ENCODE measurements at places on chromosomes 5 and 9. TPM values are rescaled to one million over a fixed set of nuclear protein-coding genes. Genes with fewer than 3 reads are reported as not detected.

DNA sequence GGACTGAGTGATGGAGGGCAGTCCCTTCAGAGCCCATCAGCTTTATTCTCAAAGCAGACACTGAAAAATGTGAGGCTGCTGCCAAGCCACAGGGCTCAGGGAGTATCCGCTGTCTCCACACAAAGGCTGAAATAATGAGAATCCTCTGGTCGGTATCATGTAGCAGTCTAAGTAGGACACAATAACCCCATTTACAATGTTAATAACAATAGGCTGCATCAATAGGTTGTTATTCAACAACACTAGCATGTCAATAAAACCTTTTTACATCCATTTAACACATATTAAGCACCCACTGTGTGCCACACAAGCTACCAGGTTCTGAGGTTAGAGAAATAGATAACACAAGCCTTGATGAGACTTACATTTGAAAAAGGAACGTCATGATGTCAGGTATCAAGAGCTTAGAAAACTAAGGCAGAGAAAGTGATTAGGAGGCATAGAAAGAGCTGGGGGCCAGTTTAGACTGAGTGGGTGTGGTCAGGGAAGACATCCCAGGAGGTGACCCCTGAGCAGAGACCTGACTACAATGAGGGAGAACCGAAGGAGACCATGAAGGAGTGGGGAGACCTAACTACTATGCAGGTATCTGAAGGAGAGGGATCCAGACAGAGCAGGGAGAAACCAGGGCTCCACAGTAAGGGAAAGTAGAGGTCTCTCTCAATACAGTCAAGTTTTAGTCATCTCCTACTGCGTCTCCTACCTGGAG lies 140.1 kb upstream of the GRIA1 start:
- no peak for DNase-seq

Gene OSMR
- total RNA-seq: 103 TPM

- DNase-seq: no peak
These were observed 1.3 kb downstream of the PTCH1 start for GRCh38 chr9:95515272-95516113.

DNA sequence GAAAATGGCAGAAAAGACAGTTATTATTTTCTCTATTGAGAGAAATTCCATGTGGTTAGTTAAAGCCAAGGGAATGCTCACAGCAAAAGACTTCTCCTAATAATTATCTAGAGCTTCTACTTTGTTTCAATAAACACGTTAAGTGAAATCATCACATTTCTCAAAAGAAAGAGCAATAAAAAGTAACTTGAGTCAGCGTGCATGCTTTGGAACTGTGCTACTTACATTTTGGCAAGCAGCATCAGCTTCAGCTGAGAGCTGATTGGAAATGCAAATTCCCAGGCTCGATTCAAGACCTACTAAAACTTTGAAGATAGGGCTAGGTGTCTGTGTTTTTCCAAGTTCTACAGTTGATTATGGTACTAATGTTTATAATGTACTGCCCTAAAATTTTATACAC lies 132.1 kb downstream of the CDH18 start:
- DNase-seq: no peak

Gene C5orf63
- total RNA-seq: 8.9 TPM

- no peak for DNase-seq
These were observed 28.2 kb upstream of the HSPA9 start for GRCh38 chr5:138603249-138603920.

GRCh38 chr9:117494401-117495090 lies 79.7 kb upstream of the ASTN2 start:
- DNase-seq: no peak

- DNase-seq: no peak
These were observed 769.3 kb downstream of the TLR4 start for GRCh38 chr9:118473521-118473920.

GRCh38 chr5:78533356-78533755 lies 115.2 kb downstream of the LHFPL2 start:
- DNase-seq: no peak

GRCh38 chr9:7909537-7909936 lies 110.0 kb upstream of the DMAC1 start:
- DNase-seq: no peak

All from sciatic nerve (tissue), 2 donors.